ENCODE measurements at places on chromosomes 2 and 18. TPM values are rescaled to one million over a fixed set of nuclear protein-coding genes. Genes with fewer than 3 reads are reported as not detected.

Gene POTEI
- not detected for total RNA-seq

Gene HOXD13
- not detected for total RNA-seq

DNA sequence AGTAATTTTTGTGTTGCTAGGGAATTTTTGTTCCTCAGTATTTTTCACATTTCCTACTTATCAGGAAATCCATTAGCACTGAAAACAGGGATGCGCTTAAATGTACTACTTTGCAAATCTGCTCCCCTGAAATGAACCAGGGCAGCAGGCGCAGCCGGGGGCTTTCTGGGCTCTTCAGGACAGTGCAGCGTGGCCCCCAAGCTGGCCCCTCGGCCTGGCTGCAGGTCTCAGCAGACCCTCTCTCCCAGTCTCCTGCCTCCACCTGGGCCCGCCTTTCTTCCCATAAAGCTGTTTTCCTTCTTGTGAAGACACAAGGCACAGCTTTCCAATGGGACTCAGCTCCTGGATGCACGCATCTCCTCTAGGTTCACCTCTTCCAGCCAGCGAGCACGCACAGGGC lies 35.3 kb downstream of the EIPR1 start:
- DNase-seq: no peak

DNA sequence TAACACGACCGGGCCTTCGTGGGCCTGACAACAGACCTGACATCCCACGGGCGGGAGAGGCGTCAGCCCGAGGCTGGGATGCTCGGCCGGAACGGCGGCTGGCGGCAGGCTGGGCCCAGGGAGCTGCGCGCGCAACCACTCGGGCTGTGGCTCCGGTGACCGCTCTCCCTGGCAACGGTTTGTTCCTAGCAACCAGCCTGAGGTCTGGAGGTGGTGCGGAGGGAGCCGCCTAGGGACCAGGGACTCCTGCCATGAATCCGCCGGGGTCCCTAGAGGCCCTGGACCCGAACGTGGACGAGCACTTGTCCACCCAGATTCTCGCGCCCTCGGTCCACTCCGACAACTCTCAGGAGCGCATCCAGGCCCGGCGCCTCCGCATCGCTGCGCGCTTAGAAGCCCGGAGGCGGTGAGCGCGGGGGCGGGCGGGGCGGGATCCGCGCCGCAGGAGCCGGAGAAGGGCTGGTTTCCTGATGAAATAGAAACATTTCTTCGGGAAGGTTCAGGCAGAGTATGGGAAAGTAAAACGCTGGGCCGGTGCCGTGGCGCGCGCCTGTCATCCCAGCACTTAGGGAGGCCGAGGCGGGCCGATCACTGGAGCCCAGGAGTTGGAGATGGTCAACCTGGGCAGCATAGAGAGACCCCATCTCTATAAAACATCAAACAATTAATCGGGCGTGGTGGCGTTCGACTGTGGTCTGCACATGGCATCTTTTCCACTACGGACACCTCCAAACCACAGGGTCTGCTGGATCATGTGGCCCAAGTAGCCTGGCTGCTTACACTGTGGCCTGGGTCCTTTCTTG lies at the start of gene DRC1:
TSS of gene DRC1 (plus strand) at position 182 of the 803 bp plus-strand sequence. CDS start at position 252, 70 bp downstream.
- no peak for DNase-seq

DNA sequence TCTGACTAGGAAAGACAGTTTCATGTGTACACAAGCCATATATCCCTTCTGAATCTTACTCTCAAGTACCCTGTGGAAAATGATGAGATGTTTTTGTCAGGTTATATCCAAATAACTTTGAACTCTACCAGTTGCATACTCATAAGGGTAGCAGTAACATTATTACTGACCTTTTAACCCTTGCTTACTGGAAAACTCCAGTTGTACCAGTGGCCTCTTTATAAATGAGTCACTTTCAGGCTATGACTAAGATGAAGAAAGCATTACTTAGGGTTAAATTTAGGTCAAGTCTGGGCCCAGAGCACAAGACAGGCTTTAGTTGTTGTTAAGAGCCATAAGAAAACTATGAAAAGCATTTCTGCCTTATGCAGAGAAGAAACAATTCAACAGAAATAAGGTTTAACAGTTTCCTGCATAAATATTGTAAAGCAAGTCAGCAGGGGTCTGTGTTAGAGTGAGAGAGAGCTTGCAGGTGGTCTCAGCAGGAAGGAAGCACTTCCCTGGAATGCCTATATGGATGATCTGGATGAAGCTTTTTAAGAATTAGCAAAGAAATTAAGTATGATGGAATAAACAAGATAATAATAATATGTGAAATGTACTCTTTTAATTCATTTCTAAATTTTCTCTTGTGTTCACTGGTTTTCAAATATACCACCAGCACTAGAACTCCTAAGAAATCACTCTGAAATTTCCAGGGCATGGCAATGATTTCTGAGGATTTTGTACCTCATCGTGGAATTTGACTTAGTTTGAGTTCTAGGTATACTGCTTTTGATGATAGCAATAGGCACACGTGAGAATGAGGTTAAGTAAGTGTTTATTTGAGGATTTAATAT lies 126.6 kb downstream of the UBE2E3 start:
- DNase-seq: no peak

DNA sequence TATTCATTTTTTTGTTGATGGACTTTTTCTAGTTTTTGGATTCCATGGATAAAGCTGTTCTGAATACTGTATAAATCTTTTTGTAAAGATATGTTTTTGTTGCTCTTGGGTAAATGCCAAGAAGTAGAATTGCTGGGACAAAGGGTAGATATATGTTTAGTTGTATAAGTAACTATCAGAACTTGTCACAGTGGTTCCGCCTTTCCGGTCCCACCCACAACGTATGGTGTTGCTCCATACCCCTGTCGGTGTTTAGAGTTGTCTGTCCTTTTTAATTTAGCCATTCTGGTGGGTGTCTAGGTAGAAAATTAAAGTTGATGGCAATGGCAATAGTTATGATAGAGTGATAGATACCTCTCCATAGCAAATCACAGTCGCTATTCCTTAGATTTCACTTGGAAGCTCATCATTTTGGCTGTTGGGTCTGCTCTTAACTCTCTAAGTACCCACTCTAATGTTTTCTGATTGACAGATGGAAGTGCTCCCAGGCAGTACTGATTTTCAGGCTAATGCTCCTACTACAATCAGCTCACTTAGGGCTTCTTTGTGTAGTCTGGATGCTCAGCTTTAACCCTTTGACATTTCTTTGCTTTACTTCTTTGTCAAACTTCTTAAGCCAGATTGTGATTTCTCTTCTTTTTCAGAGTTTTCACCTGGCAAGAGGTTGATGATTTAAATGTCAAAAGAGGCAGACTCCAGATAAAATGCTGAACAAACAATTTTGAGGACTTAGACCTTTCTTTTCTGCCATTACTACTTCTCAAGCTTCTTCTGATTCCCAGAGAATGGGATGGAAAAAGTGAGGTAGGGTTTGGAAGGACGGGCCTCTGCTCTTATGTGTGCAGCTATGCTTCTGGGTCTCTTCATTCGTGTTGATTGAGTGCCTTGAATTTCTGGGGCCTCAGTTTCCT lies 156.4 kb downstream of the AQP4 start:
- DNase-seq: no peak

DNA sequence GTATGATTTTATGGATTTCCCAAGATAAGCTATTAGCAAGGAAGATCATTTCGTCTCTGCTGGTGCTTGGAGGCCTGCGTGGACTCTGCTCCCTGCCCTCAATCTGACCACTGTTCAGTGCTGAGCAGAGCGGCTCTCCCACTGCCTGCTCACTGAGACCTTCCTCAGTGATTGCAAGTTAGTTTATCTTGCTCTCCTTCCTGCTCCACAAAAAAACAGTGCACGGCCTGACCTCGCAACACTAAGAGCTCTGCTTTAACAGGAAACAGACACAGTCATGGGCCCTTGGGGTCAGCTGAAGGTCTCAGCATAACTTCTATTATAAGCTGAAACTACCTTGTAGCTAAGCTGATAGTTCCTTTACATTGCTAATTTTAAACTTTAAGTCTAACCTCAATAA lies 53.1 kb downstream of the PRELID3A start:
- DNase-seq: no peak

- DNase-seq: no peak
Observed at GRCh38 chr2:88188748-88189147, 18.6 kb downstream of the THNSL2 start.

Gene MAPRE2
- 9.0 TPM for total RNA-seq

Gene MTERF4
- total RNA-seq: 27.7 TPM

GRCh38 chr18:62846313-62846712 lies 131.0 kb downstream of the PHLPP1 start:
- no peak for DNase-seq

GRCh38 chr18:79695856-79696850 lies 16.6 kb downstream of the CTDP1 start:
- no peak for DNase-seq

- DNase-seq: no peak
Observed at GRCh38 chr2:218821605-218822211, 9.9 kb downstream of the PRKAG3 start.

- DNase-seq: no peak
Observed at GRCh38 chr2:88599527-88599926, 27.7 kb downstream of the EIF2AK3 start.

Gene SLC4A1AP
- total RNA-seq: 27.0 TPM

GRCh38 chr2:40511661-40512213 lies 59.8 kb upstream of the SLC8A1 start:
- DNase-seq: no peak

- DNase-seq: no peak
Observed at GRCh38 chr18:41025666-41026065, 929.4 kb upstream of the PIK3C3 start.

Gene C1GALT1C1L
- not detected for total RNA-seq

Gene CDH2
- 0.88 TPM for total RNA-seq

- DNase-seq: no peak
Observed at GRCh38 chr2:145789636-145790035, 1269.7 kb upstream of the ZEB2 start.

DNA sequence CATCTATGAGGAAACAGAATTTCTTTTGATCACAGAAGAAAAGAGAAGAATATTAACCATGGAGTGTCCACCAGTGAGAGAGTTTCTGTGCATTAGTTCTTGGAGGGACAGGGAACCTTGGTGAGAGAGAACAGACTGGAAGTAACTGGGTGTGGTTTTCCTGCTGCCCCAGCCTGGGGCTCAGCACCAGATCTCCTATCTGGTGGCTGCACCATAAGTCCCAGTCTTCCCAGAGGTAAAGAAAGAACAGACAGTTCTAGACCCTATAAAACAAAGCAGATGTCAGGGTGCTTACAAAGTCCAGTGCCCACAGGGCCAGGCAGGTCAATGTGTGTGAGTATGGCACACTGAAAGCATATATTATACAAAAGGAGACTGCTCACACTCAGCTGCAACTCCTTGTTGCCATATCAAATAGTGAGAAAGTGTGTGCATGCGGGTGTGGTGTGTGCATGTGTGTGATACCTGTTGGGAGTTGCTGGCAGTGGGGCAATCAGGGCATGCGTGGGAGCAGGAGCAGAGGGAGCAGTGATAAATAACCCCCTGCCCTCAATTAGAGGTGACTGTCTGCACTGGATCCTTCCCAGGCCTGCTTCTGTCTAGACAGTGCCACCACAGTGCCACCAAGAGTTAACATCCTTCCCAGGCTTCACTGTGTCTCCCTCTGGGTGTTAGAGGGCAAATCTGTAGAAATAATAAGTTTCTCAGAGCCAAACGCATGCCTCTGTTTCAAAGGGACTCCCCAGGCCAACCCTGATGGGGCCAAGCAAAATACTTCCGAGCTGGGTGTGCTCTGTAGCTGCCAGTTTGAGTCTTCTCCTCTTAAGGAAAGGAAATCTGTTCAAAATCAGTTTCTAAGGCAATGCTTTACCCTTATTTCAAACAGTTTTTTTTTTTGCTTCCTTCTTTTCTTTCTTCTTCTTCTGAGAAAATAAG lies 45.7 kb downstream of the RDH14 start:
- no peak for DNase-seq
